ENCODE measurements at places on chromosomes 7 and 10.
A peak's percentile ranks its signal among the peaks of the same experiment; 100 is the strongest.

DNA sequence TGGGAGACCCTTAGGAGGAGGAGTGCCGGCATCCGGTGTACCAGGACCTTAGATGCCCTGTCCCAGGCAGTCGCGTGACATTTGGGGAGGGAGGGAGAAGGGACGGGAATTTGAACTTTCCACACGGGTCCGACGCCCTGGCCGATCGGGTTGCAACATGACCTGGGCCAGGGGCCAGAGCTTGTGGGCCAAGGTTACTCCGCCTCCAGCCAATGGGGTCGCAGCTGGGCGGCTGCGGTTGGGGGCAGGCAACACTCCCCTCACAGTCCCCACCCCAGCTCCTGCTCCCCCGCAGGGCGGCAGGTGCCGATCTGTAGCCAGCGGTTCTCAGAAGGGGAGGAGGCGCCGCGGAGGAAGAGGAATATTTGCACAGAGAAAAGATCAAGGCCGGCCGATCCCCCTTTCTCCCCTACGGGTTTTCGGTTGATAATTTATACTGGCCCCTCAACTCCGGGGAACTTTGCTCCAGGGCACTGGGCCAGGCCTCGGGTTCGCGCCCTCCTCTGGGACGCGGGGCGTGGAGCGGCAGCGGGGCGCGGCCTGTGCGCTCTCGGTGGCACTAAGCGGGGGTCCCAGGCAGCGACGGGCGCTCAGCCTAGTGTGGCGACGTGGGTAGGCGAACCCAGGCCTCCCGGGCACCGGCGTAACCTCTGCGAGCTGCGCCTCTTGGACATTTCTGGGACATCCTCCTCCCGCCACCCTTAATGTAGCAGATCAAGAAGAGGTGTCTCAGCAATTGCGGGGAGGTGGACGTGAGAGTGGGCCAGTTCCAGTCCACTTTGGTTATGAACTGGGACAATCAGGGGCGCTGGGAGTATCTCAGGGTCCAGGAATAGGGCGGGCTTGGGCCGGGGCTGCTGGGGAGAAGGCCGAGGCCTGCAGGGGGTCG lies 1.2 kb downstream of the MLXIPL start:
- no peak overlapping the region for H3K27ac ChIP-seq
- H3K36me3 ChIP-seq = no peaks in the 10 kb centered on the region
- H3K4me1 ChIP-seq = peaks cover 10% of the 10 kb centered on the region
- DNase-seq = no peak
- no peak overlapping the region for H3K4me3 ChIP-seq

GRCh38 chr7:1359681-1360485 lies 99.4 kb downstream of the MICALL2 start:
- H3K27ac ChIP-seq = no peak overlapping the region
- no peak for DNase-seq
- no peaks in the 10 kb centered on the region for H3K4me1 ChIP-seq
- H3K27me3 ChIP-seq = no peaks in the 10 kb centered on the region

DNA sequence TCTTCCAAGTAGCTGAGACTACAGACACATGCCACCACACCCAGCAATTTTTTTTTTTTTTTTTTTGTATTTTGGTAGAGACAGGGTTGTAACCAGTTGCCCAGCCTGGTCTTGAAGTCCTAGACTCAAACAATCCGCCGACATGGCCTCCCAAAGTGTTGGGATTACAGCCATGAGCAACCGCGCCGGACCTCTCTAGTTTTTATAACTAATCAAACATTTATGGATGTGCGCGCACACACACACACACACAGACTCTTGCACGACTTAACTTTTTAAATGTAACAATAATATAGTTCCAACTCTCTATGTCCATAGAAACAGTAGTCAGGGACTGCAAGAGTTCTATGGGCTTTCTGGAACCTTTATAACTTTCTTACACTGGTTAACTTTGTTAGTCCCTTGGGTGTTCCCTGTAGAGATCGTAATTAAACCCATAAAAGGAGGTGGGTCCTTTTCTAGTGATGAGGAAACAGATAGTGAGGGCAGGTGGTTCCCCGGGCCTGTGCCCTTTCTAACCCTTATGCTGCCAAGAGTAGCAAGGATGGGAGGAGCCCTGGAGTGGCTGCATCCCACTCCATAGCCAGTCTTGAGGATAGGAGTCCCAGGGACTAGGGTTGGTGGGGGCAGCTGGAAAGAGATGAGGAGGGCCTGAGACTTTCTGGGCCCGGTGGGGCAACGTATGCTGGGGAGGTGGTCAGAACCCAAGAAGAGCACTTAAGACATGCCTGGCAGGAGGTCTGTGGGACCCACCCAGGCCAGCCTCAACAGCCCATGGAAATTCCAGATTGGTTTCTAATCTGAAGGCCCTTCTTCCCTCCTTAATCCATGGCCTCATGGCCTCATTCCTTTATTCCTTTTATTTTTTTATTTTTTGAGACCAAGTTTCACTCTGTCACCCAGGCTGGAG lies 8.6 kb downstream of the MARVELD1 start:
- no peak overlapping the region for H3K4me3 ChIP-seq
- H3K27me3 ChIP-seq = no peaks in the 10 kb centered on the region
- no peaks in the 10 kb centered on the region for H3K36me3 ChIP-seq

GRCh38 chr10:131371571-131371970 lies 60.0 kb upstream of the TCERG1L start:
- no peak overlapping the region for H3K4me3 ChIP-seq
- H3K27ac ChIP-seq = no peak overlapping the region
- no peaks in the 10 kb centered on the region for H3K4me1 ChIP-seq
- H3K27me3 ChIP-seq = no peaks in the 10 kb centered on the region
- no peak for DNase-seq

GRCh38 chr10:119208553-119208940 lies 1.2 kb downstream of the GRK5 start:
- no peak for DNase-seq
- no peaks in the 10 kb centered on the region for H3K36me3 ChIP-seq
- no peak overlapping the region for H3K27ac ChIP-seq
- peaks cover 60% of the 10 kb centered on the region for H3K4me1 ChIP-seq
- peaks cover 18% of the 10 kb centered on the region for H3K27me3 ChIP-seq

DNA sequence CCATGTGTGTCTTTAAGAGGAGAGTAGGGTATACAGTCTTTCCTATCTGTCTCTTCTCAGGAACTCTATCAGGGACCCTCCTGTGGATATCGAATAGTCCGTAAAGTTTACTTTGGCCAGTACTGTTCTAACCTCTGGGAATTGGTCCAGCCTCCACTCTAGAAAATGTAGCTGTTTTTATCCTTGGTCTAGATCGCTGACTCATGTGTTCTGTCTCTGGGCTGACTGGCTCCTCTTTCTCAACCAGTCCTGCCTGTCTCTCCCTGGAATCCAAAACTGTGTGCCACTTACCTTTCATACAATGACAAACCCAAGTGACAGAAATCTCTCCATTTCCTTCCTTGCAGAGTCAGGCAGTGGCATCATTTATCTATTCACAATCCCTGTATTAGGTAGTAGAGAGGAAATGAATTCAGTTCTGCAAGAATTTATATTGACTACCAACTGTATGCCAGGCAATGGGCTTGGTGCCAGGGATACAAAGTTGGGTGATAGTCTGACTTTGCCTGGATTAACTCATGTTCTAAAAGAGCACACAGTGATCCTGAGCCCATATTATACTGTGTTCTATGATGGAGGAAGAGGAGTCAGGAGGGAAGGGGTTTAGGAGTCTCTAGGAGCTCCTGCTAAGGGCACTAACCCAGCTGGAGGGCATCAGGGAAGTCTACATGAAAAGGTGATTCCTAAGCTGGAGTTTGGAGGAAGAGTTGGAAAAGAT lies 232.7 kb downstream of the LRMDA start:
- no peak overlapping the region for H3K4me3 ChIP-seq
- no peaks in the 10 kb centered on the region for H3K36me3 ChIP-seq
- H3K27ac ChIP-seq = no peak overlapping the region

DNA sequence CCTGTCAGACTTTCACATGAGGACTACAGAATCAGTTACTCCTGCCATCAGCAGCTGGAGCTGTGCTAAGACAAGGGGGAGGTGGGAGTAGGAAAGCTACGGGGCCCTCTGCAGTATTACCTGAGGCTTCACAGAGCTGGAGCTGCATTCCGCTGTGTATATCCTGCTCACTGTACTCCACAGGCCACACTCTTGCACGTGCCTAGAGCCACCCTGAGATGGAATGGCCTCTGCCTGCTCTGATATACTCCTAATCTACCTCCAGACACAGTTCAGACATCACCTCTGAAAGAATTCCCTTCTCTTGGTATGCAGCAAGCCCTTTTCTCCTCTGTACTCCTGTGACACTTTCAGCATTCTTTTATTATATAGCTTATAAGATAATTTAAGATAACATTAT lies 34.8 kb downstream of the TRDMT1 start:
- H3K4me3 ChIP-seq = no peak overlapping the region
- DNase-seq = no peak
- H3K27ac ChIP-seq = no peak overlapping the region
- no peaks in the 10 kb centered on the region for H3K27me3 ChIP-seq

- peak overlapping the region; percentile 73 for H3K4me3 ChIP-seq
- H3K27ac ChIP-seq = peak overlapping the region; percentile 70
- no peaks in the 10 kb centered on the region for H3K36me3 ChIP-seq
- H3K27me3 ChIP-seq = no peaks in the 10 kb centered on the region
Measured at GRCh38 chr7:66099551-66100407, 14.9 kb upstream of the CRCP start.

GRCh38 chr7:53428045-53428444 lies 392.6 kb downstream of the POM121L12 start:
- no peaks in the 10 kb centered on the region for H3K4me1 ChIP-seq
- H3K27ac ChIP-seq = no peak overlapping the region
- H3K36me3 ChIP-seq = no peaks in the 10 kb centered on the region
- H3K27me3 ChIP-seq = no peaks in the 10 kb centered on the region
- no peak overlapping the region for H3K4me3 ChIP-seq

Data from common myeloid progenitor, CD34-positive (primary cell).